PC-9 (cell line): ENCODE measurements at places on chromosomes 4 and X. TPM values are rescaled to one million over a fixed set of nuclear protein-coding genes. Genes with fewer than 3 reads are reported as not detected.

Gene DCX
- total RNA-seq = not detected in 2 replicates

Gene SH2D1A
- total RNA-seq = not detected in 2 replicates

Gene TMSB15A
- total RNA-seq = not detected in 2 replicates

Gene ZDHHC15
- not detected in 2 replicates for total RNA-seq

Gene SULT1B1
- total RNA-seq = 0.24 and 0.25 TPM in 2 replicates

Gene NEIL3
- total RNA-seq = 15.0 and 16.2 TPM in 2 replicates

Gene TMEM31
- not detected in 2 replicates for total RNA-seq

Gene GATA1
- total RNA-seq = not detected in 2 replicates

Gene FGF16
- total RNA-seq = not detected in 2 replicates

Gene SHOX
- not detected in 2 replicates for total RNA-seq

Gene TLR7
- total RNA-seq = not detected in 2 replicates

Gene CXorf38
- total RNA-seq = 5.3 and 8.1 TPM in 2 replicates

Gene MAGEA3
- 133 and 135 TPM in 2 replicates for total RNA-seq

DNA sequence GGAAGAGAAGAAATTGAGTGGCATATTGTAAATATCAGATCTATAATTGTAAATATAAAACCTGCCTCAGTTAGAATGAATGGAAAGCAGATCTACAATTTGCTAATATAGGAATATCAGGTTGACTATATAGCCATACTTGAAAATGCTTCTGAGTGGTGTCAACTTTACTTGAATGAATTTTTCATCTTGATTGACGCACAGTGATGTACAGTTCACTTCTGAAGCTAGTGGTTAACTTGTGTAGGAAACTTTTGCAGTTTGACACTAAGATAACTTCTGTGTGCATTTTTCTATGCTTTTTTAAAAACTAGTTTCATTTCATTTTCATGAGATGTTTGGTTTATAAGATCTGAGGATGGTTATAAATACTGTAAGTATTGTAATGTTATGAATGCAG, 132.6 kb downstream of the TET2 start:
- no peak for DNase-seq
- H3K4me1 ChIP-seq = no peaks in the 10 kb centered on the region
- H3K4me3 ChIP-seq = no peak overlapping the region
- H3K36me3 ChIP-seq = no peaks in the 10 kb centered on the region
- no peak overlapping the region for H3K27ac ChIP-seq

DNA sequence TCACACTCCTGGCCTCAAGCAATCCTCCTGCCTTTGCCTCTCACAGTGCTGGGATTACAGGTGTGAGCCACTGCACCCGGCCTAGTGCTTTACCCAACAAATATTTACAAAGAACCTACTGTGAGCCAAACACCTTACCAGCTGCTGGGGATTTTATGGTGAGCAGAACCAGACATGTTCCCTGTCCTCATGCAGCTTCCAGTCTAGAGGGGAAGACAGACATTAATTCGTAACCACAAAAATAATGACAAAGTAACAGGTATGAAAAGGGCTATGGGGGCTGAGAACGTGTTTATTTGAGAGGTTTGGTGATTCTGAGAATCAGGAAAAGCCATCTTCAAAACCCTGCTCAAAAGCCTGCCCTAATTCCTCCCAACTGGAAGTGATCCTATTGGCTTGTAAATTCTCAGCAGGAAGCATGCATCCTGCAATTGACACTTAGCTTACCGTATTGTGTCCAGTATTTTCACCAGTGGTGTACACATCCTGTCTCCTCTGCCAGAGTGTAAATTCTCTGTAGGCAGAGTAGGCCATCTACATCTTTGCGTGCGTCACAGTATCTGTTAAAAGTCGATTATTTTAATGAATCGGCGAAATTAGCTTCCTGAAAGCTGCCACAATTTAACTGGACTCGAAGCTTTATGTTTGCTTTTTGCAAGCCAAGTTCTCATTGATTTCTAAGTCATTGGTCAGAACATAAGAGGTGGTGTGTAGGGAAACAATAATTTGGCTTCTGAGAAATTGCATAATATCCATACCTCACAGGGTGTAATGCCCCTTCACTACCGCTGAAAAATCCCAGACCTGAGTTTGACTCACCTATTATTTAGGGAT, 67.0 kb downstream of the TMEM156 start:
- no peak overlapping the region for H3K4me3 ChIP-seq
- no peaks in the 10 kb centered on the region for H3K27me3 ChIP-seq
- H3K4me1 ChIP-seq = peaks cover 16% of the 10 kb centered on the region
- no peak for DNase-seq

DNA sequence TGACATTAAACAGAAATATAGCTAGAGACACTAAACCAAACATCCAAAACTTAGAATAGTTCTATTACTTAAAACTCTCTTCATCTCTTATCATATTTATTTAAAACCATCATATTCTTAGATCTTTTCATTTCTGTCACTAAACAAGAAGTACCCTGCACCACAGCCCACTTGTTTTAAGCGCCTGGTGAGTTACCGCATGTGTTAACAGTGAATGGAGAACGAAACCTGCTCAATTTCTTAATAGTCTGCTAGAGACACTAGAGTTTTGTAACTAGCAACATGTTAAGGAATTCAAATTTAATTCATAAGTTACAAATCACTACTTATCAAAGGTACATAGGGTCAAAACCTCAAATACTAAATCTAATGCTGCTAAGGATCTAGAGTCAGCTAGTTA, 111.5 kb downstream of the FBXW7 start:
- H3K36me3 ChIP-seq = no peaks in the 10 kb centered on the region
- H3K27ac ChIP-seq = no peak overlapping the region
- H3K27me3 ChIP-seq = no peaks in the 10 kb centered on the region
- no peaks in the 10 kb centered on the region for H3K4me1 ChIP-seq

DNA sequence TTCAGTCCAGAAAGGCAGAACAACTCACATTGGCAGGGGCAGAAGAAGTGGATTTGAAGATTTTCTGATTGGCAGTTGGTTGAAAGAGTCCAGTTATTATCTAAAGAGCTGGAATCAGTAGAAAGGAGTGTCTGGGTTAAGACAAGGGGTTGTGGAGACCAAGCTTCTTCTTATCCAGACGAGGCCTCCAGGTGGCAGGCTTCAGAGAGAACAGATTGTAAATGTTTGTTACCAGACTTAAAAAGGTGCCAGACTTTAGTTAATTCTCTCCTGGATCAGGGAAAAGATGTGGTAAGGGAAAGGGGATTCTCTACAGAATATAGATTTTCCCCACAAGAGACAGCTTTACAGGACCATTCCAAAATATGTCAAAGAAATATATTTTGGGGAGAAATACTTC, 36.7 kb upstream of the TLR3 start:
- DNase-seq = no peak
- no peak overlapping the region for H3K27ac ChIP-seq
- H3K4me3 ChIP-seq = no peak overlapping the region
- no peaks in the 10 kb centered on the region for H3K4me1 ChIP-seq

DNA sequence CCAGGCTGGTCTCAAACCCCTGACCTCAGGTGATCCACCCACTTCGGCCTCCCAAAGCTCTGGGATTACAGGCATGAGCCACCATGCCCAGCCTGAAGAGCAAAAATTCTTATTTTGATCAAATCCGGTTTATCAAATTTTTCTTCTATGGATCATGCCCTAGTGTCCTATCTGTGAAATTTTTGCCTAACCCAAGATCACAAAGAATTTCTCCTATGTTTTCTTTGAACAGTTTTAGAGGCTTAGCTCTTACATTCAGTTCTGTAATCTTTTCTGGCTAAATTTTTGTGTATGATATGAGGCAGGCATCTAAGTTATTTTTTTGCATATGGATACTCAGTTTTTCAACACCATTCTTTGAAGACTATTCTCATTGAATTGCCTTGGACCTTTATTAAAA, 27.4 kb downstream of the EDNRA start:
- H3K27ac ChIP-seq = no peak overlapping the region
- H3K4me3 ChIP-seq = no peak overlapping the region
- H3K36me3 ChIP-seq = no peaks in the 10 kb centered on the region
- no peaks in the 10 kb centered on the region for H3K27me3 ChIP-seq
- no peak for DNase-seq

GRCh38 chr4:48275247-48275646, 5.6 kb upstream of the TEC start:
- no peak overlapping the region for H3K27ac ChIP-seq
- no peak overlapping the region for H3K4me3 ChIP-seq
- H3K4me1 ChIP-seq = peaks cover 7% of the 10 kb centered on the region; the same call in 1 of the 2 replicates
- no peak for DNase-seq
- H3K27me3 ChIP-seq = no peaks in the 10 kb centered on the region

GRCh38 chr4:63937961-63938360, 471.3 kb downstream of the TECRL start:
- H3K27ac ChIP-seq = no peak overlapping the region
- no peaks in the 10 kb centered on the region for H3K4me1 ChIP-seq
- no peaks in the 10 kb centered on the region for H3K36me3 ChIP-seq
- no peaks in the 10 kb centered on the region for H3K27me3 ChIP-seq
- DNase-seq = no peak
- no peak overlapping the region for H3K4me3 ChIP-seq

GRCh38 chrX:71103110-71103983, 3.2 kb downstream of the CXorf65 start:
- no peak overlapping the region for H3K4me3 ChIP-seq
- DNase-seq = no peak
- H3K36me3 ChIP-seq = no peaks in the 10 kb centered on the region
- no peaks in the 10 kb centered on the region for H3K4me1 ChIP-seq

DNA sequence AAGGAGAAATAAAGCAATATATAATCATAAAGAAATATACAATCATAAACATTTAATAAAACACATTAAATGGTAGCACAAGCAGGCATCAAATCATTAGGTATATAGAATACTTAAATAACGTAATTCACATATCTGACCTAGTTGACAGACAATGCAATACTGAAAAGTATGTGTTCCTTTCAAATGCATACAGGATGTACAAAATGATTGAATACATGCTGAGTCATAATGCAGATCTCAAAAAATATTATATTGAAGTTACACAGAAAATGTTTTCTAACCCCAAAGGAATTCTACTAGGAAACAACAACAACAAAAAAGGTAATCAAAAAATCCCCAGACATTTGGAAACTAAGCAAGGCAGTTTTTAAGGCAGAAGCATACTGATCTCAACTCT, 1072.0 kb upstream of the INTU start:
- H3K27me3 ChIP-seq = no peaks in the 10 kb centered on the region
- no peak overlapping the region for H3K4me3 ChIP-seq
- H3K27ac ChIP-seq = no peak overlapping the region
- H3K4me1 ChIP-seq = no peaks in the 10 kb centered on the region
- H3K36me3 ChIP-seq = no peaks in the 10 kb centered on the region

- no peak overlapping the region for H3K27ac ChIP-seq
- no peak for DNase-seq
These were observed 117.1 kb upstream of the TENM3 start for GRCh38 chr4:182126096-182126495.

GRCh38 chrX:50700921-50701320, 113.1 kb downstream of the SHROOM4 start:
- DNase-seq = no peak
- H3K36me3 ChIP-seq = no peaks in the 10 kb centered on the region
- H3K27me3 ChIP-seq = no peaks in the 10 kb centered on the region
- no peak overlapping the region for H3K4me3 ChIP-seq
- no peak overlapping the region for H3K27ac ChIP-seq
- H3K4me1 ChIP-seq = no peaks in the 10 kb centered on the region

GRCh38 chr4:79695848-79696247, 287.8 kb upstream of the GK2 start:
- no peaks in the 10 kb centered on the region for H3K4me1 ChIP-seq
- no peak for DNase-seq
- no peaks in the 10 kb centered on the region for H3K36me3 ChIP-seq
- H3K27me3 ChIP-seq = no peaks in the 10 kb centered on the region
- H3K4me3 ChIP-seq = no peak overlapping the region

DNA sequence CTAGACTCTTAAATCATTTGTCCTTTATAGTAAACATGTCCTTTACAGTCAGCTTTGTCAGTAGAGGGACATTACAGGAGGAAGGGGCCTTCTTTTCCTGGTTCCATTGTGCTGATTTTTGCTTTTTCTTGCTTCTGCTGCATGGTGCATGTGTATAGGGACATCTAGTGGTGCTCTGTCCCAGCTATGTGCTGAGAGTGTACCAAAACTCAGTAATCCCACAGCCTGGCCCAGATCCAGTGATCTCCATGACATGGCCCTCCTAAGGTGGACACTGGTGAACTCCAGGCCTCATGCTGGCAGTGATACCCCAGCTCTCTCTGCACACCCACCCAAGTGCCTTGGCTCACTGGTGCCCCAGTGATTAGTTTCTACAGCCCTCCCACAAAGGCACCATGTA, 45.2 kb downstream of the MAGEB17 start:
- H3K36me3 ChIP-seq = no peaks in the 10 kb centered on the region
- DNase-seq = no peak
- no peak overlapping the region for H3K4me3 ChIP-seq
- no peak overlapping the region for H3K27ac ChIP-seq

DNA sequence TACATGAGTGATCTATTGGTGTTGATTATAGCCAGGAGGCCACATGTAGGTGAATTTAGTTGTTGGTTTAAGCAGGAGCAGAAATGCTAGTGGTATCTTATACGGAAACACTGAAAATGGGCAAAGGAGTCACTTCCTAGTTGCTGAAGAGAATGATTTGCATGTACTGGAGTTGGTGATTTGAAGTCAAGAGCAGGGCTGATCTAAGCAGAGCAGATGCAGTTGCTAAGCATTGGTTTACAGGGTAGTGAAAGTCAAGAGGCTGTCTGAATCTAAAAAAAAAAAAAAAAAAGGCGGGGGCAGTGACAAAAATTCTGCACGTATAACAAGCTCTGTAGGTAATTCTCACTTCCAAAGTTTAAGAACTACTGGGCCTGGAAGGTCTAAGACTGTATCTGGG, 90.4 kb upstream of the HPRT1 start:
- peaks cover 21% of the 10 kb centered on the region for H3K4me1 ChIP-seq
- H3K27me3 ChIP-seq = no peaks in the 10 kb centered on the region
- no peaks in the 10 kb centered on the region for H3K36me3 ChIP-seq
- no peak overlapping the region for H3K4me3 ChIP-seq

GRCh38 chr4:144910723-144911122, 187.3 kb downstream of the ANAPC10 start:
- no peaks in the 10 kb centered on the region for H3K4me1 ChIP-seq
- DNase-seq = no peak
- H3K4me3 ChIP-seq = no peak overlapping the region
- H3K27ac ChIP-seq = no peak overlapping the region
- no peaks in the 10 kb centered on the region for H3K27me3 ChIP-seq

GRCh38 chr4:836003-836511, 10.1 kb upstream of the CPLX1 start:
- H3K36me3 ChIP-seq = no peaks in the 10 kb centered on the region
- H3K4me1 ChIP-seq = no peaks in the 10 kb centered on the region
- peaks cover 10% of the 10 kb centered on the region; the same call in 1 of the 2 replicates for H3K27me3 ChIP-seq
- no peak for DNase-seq
- no peak overlapping the region for H3K4me3 ChIP-seq
- H3K27ac ChIP-seq = no peak overlapping the region

GRCh38 chrX:29530501-29530900, 684.9 kb upstream of the MAGEB2 start:
- no peaks in the 10 kb centered on the region for H3K36me3 ChIP-seq
- H3K27ac ChIP-seq = no peak overlapping the region
- no peaks in the 10 kb centered on the region for H3K27me3 ChIP-seq
- H3K4me1 ChIP-seq = no peaks in the 10 kb centered on the region
- H3K4me3 ChIP-seq = no peak overlapping the region

GRCh38 chr4:55312489-55313101, 33.4 kb upstream of the SRD5A3 start:
- H3K27ac ChIP-seq = no peak overlapping the region
- H3K4me1 ChIP-seq = no peaks in the 10 kb centered on the region
- no peak for DNase-seq
- H3K4me3 ChIP-seq = no peak overlapping the region

- peak overlapping the region; percentile 21; the same call in 1 of the 2 replicates for H3K27ac ChIP-seq
- H3K36me3 ChIP-seq = no peaks in the 10 kb centered on the region
- H3K27me3 ChIP-seq = no peaks in the 10 kb centered on the region
- DNase-seq = peak; percentile 88
- H3K4me3 ChIP-seq = no peak overlapping the region
- peaks cover 13% of the 10 kb centered on the region for H3K4me1 ChIP-seq
These were observed 164.9 kb downstream of the MAML3 start for GRCh38 chr4:139988863-139989765.
